ENCODE measurements at places on chromosomes 2 and 18.

DNA sequence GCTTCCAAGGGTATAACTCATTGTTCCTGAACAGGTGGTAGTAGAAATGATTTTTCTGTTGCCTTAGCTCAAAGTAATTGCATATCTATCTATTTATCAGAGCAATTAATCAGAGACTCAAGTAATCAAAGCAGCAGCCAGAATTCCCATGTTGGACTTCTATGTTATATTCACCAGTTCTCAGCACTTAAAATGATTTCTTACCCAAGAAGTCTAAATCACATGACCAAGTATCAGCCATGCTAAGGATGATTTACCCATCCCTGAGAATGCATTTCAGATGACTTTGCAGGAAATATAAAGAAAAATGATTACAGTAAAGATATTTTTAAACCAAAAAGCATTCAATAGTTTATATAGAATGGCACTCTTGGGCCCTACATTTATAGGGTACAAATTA, 352.2 kb downstream of the NUP35 start:
- no peak for DNase-seq

GRCh38 chr2:13193900-13194299, 477.2 kb downstream of the TRIB2 start:
- DNase-seq, result no peak

- DNase-seq, result no peak
Observed at GRCh38 chr2:75130171-75130570, 69.1 kb downstream of the TACR1 start.

- DNase-seq, result no peak
Observed at GRCh38 chr2:153101187-153101586, 377.4 kb downstream of the RPRM start.

- DNase-seq, result no peak
Observed at GRCh38 chr2:1601471-1602277, 142.6 kb downstream of the PXDN start.

DNA sequence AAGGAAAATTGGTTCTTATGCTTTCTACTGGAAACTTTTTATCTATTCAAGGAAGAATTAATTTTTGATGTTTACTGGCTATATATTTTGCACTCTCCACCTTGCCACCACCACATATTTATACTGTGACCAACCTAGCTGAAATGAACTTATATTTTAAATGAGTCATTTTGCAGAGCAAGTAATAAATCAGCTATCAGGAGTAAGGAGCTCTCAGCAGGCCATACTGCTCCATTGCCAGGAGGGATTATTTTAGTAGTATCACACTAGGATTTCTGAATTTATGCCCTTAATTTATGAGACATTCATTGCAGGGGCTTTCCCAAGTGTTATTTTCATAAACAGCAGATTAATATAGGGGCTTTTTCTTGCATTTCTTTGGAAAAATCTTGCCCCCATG, 125.8 kb upstream of the CYP1B1 start:
- DNase-seq, result no peak

- DNase-seq, result no peak
Observed at GRCh38 chr2:12841021-12841420, 124.3 kb downstream of the TRIB2 start.

GRCh38 chr2:106160786-106161261, 33.3 kb downstream of the UXS1 start:
- DNase-seq, result no peak

- no peak for DNase-seq
Observed at GRCh38 chr18:53126210-53126609, 786.2 kb downstream of the DCC start.
